Stimulated activated CD4-positive, alpha-beta T cell treated with anti-CD3 and anti-CD28 coated beads, TNF-alpha, amount 100 ng/mL, for 1 hour (primary cell): ENCODE measurements at places on chromosomes 2 and 18.

DNA sequence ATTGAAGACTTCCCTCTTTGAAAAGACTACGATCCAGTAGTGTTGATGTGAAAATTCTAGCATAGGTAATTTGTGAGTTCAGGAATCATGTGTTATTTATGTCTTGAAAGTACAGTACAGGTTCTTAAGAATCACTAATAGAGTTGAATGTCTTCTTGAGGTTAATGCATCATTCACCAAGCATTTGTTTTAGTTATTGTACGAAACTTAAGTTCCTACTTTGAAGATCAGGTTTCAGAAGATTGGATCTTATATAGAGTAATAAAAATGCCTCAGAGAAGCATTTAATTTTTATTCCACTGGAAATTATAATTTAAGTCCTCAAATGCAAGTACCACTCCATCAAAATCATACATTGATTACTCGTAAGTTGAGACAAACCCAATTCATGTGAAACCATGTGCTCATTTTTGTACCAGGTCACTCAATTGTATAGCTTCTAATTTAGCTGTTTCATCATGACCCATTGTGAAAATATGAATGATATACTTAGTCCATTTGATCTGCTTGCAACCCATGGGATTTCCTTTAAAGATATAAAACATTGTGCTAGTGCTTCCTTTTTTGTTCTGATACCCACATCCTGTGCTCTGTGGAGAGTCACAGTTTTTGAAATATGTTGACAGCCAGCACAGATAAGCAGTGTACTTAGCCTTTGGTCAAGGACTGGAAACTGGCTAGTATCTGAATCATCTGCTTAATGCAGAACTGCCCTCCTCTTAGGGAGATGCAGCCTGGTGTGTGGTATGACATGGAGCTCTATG, 22.5 kb upstream of the RAB27B start:
- no peak for DNase-seq

DNA sequence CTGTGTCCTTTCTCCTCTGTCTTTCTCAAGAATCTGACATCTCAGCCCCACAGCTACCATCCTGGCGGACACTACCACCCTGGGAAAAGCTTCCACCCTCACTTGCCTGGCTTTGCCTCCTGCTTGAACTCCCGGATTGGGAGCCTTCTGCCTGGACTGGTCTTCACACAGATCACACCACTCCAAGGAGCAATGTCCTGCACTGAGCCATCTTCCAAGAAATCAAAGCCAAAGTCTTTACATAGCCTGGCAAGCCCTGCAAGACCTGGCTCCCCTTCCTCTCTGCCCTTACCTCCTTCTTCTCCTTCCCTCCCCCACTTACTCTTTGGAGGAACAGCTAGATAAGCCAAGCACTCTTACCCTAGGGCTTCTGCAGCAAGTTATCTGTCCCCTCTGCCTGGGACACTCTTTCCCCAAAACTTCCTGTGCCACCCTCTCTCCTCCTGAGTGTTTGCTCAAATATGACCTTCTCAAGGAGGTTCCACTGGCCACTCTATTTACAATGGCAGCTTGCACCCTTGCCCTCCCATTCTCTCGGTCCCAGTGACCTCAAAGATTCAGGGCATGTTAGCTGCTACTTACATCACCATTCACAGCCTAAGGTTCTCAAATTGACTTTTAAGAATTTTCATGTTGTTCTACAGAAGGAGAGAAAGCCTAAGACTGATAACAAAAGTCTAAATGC, 9.7 kb downstream of the ATP8B1 start:
- DNase-seq, result no peak

- no peak for DNase-seq
These were observed 145.4 kb downstream of the LPIN1 start for GRCh38 chr2:11891671-11892440.

DNA sequence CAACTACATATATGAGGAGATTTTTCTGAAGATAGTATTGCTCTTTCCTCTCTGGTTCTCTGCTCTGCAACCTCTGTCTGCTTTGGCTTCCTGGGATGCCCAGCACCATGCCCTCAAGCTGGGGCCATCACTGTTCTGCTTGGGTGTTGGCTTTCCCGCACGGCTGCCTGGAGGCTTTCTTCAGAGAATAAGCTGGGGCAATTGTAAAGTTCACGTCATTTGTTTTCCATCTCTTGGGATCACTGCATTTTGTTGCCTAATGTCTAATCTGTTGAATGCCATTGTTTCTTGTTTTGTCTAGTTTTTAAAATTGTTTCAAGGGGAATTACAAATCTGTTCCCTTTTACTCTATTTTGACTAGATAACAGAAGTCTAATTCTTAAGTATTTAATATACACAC, 437.3 kb upstream of the NRP2 start:
- DNase-seq, result no peak

DNA sequence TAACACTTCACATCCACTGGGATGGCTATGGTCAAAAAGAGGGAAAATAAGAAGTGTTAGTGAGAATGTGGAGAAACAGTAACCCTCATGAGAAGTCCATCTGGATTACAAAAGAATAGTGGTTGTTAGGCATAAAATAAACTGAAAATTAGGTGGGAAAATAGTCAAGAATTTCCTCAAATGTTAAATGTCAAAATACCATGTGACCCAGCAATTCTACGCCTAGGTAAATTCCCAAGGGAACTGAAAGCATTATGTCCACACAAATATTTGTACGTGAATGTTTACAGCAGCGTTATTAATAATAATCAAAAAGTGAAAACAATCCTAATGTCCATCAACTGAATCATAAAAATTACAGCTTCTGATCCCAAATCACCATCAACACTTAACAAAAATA, 11.0 kb downstream of the WDR33 start:
- DNase-seq, result no peak

DNA sequence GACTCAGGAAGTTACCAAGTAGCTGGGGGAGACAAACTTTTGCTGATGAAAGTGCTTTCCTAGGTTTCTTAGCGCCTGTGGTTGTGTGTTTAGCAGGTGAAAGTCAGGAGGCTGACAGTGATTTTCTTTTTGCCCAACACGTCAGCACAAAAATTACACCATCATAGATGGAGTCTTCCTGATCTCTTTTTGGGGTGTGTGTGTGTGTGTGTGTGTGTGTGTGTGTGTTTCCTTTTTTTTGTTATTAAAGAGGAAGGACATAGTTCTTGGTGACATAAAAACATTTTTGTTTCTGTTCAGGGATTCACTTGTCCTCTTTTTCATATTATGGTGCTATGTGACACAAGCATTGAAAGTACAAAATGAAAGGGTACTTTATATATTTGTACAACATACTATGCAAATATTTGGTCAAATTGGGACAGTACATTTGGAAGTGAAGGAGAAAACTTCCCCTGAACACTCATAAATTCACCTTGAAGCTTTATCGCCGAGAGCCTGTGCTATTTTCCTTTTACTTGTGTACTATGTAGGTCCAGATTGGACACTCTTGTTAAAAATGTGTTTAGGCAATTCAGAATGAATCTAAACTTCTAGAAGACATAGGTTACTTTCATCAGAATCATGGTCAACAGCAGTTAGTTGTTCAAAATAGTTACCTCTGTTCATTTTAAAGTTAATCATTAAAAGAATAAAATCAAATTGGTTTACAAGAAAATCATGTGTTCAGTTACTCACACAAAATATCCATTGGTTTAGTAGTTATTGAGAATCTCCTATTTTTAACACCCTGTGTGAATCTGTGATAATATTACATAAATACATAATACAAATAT, 491.9 kb downstream of the IRS1 start:
- DNase-seq, result no peak

DNA sequence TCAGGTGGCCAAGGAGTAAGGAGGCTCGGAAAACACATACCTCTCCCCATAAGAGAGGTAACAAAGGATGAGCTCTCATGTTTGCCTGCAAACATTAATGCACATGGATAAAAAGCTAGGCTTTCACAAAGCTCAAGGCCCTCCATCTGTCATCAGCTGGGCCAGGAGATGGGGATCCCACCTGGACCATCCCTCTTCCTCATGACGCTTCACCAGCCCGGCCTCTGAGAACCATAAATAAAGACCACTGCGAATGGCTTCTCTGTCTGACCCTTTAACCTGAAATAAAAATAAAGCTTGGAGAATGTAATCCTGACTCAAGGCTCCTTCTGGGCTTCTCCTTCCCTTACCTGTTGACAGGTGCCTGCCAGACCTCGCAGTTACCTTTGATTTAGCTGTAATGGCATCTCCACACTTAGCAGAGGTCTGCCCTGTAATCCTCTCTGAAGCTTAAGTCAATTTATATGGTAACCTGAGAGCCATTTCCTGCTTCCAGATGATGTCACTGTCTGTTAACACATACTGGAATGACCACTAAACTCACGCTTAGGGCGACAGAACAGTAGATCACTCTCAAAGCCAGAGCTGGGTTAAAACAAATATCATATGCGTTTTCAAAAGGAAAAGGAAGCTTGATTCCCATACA, 29.3 kb upstream of the FOXI3 start:
- no peak for DNase-seq

DNA sequence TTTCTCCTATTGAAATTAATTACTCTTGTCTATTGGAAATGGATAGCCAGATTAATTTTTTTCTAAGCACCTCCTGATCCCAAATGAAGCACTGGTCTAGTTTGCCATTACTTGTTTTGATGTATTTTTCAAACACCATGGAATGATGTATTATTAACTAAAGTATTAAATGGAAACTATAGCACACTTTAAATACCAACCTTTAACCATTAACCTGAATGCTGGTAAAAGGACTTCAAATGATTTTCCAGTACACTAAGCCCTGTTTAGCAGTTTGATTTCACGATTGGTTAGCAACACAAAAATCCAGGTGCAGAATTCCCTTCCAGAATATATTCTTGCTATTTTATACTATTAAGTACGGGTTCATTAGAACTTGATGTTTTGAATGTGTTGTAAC, 37.3 kb downstream of the COL4A3 start:
- DNase-seq, result no peak

DNA sequence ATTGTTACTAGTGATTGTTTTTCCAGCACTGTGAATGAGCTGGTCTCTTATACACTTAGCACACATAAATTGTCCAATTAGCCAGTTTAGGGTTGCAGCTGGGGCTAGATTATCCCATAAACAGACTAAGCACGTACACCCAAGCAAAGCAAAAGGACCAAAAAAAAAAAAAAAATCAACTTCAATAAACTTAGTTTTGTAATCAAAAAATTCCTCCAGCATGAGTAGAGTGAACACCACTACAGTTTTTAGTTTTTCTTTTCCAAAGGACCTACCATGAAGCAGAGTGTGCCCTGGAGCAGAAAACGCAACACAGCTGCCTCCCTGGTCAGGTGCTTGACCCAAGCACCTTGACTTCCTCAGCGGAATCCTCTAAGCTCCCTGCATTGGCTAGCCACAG, 249.4 kb upstream of the SLC14A2 start:
- DNase-seq, result no peak

DNA sequence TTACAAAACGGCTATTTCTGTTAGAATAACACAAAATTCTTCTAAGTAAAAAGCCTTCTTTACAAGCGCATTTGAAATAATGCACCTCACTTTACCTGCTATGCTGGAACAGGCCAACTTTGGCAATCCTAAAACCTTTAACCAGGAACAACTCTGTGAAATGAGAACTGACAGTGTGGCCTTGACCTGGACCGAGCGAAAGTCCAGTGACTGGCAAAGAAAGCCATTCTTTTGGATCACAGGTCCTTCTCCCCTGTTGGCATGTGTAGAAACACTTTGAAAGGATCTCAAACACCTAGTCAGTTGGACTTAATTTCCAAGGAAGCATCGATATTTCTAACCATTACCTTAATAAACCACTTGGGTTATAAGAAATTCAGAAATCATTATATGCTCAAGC, 21.2 kb downstream of the MAPRE2 start:
- DNase-seq, result no peak

DNA sequence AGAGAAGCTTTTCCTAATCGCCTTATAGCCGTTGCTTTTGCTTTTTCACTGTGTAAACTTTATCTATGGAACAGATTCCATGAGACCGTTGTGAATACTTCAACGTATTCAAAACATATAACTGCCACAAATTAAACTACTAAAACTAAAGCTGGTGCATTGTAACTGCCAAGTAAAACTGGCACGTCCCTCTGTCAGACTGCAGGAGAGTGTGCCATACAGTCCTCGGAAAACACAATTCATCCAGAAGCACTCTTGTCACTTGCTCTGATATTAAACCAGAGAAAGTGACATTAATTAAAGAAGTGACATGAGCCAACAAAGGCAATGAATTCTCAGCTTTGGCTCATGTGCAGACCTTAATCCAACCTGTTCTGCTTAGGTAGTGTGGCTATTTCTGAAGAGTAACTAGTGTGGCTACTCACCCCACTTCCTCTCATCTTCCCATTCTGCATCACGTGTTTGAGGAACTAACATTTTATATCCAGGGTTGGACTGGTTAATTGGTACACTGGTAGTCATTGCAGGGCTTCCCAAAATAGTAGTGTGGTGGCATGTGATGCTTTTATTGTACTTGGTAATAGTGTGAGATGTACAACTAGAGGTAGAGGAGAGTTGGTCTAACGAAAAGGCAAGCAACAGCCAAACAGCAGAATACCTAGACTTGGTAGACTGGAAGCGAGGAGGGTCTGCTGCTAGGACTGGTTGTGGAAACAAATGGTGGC, 9.7 kb downstream of the VRK2 start:
- DNase-seq, result no peak

DNA sequence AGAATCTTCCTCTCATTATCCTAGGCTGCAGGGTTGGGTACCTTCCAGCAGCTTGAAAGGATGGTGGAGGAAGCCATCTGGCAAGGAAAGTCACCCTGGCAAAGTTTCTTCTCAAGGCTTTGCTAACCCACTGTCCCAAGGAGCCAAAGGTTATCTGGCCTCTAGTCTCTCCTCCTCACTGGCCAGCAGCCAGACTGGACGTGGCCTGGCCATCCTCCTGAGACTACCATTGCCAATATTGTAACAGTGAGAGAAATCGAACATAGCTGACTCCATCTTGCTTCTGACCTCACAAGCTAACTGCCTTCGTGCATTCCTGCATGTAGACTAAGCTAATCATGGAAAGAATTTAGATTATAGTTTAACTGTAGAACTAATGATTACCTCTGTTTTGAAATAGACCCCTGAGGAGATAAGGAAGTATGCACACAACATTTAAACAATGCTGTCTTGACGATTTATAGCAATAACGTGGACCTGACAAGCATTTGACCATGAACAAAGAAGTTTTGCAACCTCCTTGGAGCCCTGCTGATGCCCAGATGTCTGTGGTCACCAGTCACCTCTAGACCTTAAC, 7.8 kb upstream of the ANXA4 start:
- no peak for DNase-seq

- no peak for DNase-seq
These were observed 82.3 kb downstream of the POLR1A start for GRCh38 chr2:86023366-86023712.

DNA sequence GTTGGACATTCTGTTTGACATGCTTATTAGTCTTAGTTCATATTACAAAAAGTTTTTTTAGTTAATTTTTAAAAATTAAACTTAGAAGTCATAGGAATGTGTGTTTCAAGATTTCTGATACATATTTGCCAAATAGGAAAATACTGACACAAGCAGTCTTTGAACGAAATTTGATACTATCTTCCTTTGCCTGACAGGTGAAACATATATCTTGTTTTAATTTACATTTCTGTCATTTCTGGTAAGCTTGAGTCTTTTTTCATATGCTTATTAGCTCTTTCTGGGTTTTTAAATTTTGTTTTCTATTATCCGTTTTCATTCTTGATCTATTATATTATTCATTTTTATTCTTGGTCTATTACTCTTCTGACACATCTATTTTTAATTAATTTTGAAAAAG, 24.5 kb downstream of the ITGAV start:
- DNase-seq, result no peak

- no peak for DNase-seq
These were observed 2.0 kb downstream of the SNORC start for GRCh38 chr2:232871835-232872736.
